ENCODE measurements at places on chromosomes 12 and 14.

GRCh38 chr12:109949089-109949488 lies 47.1 kb downstream of the GIT2 start:
- no peak for DNase-seq

- no peak for DNase-seq
These were observed 68.2 kb upstream of the IGF1 start for GRCh38 chr12:102548543-102548942.

- DNase-seq = no peak
These were observed 85.9 kb upstream of the PDE3A start for GRCh38 chr12:20282401-20282800.

- DNase-seq = peak; percentile 88
These were observed 81.7 kb downstream of the CPNE8 start for GRCh38 chr12:38823738-38824137.

- DNase-seq = no peak
These were observed 266.3 kb downstream of the GLT1D1 start for GRCh38 chr12:129119537-129119936.

DNA sequence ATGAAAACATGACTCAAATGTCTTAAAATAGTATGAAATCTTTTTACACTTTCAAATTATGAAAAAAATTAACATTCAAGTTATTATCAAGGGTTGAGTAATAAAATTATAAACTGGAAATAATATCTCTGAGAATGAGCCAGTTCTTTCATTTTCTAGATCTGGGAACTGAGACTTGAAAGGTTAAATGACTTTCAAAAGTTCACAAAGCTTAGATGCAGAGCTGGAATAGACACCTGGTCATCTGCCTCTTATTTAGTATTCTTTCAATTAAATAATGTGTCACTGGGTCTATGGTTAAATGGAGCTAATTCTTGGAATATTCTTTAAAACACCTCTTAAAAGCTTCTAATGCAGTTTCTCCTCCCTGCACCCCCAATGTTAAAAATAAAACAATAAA lies 86.6 kb downstream of the CDK17 start:
- DNase-seq = no peak

DNA sequence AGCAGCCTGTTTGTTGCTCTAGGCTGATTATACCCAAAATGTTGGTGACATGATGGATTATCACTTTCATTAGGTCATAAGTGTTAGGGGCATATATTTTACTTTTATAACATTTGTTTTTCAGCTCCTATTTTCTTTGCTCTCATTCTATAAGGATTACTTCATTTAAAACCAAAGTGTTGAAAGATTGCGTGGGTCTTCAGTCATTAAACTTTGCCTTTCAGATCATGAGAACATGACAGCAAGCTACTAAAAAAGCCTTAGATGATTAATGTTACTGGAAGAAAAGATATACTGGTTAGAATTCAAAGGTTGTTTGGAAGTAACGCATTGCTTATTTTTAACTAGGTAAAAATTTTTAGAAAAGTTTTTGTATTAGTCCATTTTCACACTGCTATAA lies 156.8 kb downstream of the ERC1 start:
- no peak for DNase-seq

DNA sequence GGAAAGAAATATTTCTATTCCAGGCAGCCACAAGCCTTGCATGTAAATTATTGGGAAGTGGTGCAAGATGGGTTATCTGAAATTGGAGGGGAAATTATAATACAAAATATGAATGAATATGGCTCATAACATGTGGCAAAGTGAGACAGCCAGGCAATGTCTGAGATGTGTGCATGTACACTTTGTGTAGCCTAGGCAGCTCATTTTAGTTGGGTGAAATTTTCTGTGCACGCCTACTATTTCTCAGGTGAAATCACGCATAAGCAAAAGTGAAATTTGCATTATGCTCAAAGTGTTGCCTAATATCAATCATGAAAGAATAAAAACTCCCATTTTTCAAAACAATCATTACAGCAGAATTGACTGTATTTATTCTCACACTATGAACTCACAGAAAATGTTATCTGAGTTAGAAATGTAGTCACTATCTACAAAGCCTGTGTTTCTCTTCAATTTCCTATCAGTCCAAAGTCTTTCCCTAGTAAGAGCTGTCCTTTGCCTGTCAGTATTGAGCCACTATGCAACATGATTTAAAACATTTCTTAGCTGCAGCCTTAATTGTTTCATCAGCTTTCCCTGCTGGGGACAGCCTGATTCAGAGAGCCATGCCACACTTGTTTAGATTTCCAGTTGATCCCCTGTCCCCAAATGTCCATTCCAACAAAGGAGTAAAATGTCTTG lies 80.7 kb downstream of the EPS8 start:
- DNase-seq = no peak

DNA sequence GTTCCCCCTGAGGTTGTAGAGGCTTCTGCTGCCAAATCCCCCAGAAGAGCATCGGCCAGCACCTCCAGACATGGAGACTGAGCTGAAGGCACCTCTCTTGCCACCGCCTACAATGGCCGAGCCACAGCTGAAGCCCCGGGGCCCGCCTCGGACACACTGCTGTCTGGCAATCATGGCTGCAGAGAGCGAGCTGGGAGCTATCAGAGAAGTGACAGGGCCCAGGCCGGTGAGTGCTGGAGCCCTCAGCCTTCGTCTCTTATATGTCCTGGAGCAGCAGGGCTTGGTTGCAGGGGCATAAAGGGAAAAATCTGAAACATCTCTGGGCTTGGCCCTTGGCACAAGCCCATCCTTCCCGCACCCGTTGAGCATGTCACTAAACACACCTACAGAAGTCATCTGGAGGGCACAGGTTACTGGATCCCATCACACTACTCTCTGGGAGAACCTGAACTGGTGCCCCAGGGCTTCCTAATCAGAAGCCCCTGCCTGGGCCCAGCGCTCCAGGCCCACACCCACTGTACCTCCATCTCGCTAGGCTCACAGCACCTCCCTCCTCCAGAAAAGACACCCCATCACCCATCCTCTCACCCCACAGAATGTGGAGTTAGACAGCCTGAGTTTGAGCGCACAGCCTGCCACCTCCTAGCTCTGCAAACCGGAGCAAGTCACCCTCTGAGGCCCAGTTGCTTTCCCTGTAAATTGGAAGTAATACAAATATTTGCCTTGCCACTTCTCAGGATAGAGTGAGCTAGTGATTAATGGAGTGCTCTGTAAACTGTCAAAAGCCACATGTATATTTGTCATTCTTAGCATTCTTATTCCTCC lies at the start of gene KRT4:
TSS of gene KRT4 (minus strand) at position 232 of the 825 bp plus-strand sequence. CDS start at position 174, 58 bp downstream.
- DNase-seq = no peak

- no peak for DNase-seq
These were observed 33.5 kb downstream of the KIF26A start for GRCh38 chr14:104171895-104172294.

DNA sequence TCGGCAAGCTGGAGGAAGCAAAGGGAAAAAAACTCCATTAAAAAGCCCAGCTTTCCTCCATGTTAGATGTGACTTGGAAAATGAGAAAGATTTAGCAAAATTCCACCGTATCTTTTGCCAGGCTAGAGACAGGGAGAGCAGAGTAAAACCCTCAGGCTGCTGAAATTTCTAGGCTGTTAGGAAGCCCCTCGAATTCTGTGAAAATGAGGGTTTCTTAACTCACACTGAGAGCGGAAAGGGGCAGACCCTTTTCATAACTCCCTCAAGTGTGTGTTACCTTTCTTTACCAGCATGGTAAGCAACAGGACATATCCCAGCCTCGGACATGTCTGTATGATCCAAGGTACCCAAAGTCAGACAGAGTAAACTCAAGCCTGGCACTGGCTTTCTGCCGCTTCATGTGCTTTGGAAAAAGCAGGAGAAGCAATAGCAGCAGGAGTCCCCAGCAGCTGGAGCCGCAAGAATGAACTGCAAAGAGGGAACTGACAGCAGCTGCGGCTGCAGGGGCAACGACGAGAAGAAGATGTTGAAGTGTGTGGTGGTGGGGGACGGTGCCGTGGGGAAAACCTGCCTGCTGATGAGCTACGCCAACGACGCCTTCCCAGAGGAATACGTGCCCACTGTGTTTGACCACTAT lies at the start of gene RHOJ:
TSS of gene RHOJ (plus strand) at position 37 of the 637 bp plus-strand sequence. CDS start at position 464, 427 bp downstream.
- DNase-seq = no peak

- no peak for DNase-seq
These were observed 80.3 kb upstream of the SSTR1 start for GRCh38 chr14:38127356-38127755.

DNA sequence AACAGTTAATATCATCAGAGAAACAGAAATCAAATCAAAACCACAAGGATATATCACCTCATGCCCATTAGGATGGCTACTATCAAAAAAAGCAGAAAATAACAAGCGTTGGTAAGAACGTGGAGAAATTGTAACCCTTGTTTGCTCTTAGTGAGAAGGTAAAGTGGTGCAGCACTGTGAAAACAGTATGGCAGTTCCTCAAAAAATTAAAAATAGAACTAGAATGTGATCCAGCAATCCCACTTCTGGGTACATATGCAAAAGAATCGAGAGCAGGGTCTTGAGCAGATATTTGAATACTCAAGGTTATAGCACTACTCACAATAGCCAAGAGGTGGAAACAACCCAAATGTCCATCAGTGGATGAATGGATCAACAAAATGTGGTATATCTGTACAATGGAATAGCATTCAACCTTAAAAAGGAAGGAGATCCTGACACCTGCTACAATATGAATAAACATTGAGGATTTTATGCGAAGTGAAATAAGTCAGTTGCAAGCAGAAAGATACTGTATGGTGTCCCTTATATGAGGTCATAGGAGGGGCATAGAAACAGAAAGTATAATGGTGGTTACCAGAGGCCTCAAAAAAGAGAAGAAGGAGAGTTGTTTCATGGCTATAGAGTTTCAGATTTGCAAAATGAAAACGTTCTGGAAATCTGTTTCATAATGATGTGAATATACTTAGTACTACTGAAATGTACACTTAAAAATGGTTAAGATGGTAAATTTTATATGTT lies 131.0 kb upstream of the EEA1 start:
- DNase-seq = no peak

DNA sequence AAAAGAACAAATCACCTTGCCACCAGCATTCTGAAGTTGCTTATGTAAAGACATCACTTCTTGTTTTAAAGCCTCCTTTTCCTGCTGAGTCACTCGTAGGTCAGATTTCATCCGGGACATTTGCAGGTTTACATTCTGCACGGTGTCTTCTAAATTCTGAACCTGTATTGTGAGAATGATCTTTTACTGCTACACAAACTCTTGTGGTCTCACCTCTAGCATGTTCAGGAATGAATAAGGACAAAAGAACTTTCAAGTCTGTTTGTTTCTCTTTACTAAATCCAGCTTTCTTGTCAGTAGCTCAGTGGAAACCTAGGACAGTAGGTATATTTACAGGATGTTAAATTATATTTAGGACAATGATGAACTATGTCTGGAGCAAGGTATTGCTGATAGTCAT lies 73.5 kb upstream of the SAV1 start:
- DNase-seq = no peak

- DNase-seq = no peak
These were observed 36.8 kb downstream of the DAAM1 start for GRCh38 chr14:59225281-59225680.

DNA sequence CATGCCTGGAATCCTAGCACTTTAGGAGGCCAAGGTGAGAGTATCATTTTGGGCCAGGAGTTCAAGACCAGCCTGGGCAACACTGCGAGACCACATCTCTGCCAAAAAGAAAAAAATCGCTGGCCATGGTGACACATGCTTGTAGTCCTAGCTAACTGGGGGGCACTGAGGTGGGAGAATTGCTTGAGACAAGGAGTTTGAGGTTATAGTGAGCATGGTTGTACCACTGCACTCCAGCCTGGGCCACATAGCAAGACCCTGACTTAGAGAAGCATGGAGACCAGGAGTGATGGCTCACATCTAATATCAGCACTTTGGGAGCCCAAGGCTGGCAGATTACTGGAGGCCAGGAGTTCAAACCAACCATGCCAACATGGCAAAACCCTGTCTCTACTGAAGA lies 9.2 kb downstream of the PTGES3 start:
- no peak for DNase-seq

DNA sequence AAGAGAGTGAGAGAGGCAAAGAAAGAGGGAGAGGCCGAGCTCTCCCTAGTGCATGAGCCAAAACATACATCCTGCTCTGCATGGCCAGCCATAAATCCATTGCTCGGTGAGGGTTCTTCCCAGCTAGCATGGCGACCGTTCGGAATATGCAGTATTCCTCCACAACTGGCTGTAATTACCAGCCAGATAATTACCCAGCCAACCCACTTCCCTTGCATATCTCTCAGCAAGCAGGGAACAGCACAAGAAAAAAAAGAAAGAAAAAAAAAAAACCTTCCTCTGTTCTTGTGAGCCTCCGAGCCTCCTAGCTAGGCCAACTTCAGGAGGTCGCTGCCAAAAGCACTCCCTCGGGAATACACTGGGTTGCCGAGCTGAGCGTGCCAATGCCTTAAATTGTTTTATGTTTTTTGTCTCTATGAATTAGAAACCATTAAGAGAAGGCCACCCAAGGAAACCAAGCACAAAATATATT lies 567.9 kb downstream of the MED13L start:
- peak; percentile 4 for DNase-seq

- DNase-seq = no peak
These were observed 822.9 kb downstream of the VRK1 start for GRCh38 chr14:97620066-97620465.

GRCh38 chr14:61466905-61467280 lies 145.5 kb downstream of the PRKCH start:
- DNase-seq = no peak

GRCh38 chr14:46651526-46652144 lies at the start of gene RPL10L:
RPL10L (minus strand) TSS chr14:46651781; CDS start chr14:46651736, 45 bp downstream.
- no peak for DNase-seq

- DNase-seq = no peak
These were observed 89.2 kb upstream of the TMEM263 start for GRCh38 chr12:106866426-106867080.

DNA sequence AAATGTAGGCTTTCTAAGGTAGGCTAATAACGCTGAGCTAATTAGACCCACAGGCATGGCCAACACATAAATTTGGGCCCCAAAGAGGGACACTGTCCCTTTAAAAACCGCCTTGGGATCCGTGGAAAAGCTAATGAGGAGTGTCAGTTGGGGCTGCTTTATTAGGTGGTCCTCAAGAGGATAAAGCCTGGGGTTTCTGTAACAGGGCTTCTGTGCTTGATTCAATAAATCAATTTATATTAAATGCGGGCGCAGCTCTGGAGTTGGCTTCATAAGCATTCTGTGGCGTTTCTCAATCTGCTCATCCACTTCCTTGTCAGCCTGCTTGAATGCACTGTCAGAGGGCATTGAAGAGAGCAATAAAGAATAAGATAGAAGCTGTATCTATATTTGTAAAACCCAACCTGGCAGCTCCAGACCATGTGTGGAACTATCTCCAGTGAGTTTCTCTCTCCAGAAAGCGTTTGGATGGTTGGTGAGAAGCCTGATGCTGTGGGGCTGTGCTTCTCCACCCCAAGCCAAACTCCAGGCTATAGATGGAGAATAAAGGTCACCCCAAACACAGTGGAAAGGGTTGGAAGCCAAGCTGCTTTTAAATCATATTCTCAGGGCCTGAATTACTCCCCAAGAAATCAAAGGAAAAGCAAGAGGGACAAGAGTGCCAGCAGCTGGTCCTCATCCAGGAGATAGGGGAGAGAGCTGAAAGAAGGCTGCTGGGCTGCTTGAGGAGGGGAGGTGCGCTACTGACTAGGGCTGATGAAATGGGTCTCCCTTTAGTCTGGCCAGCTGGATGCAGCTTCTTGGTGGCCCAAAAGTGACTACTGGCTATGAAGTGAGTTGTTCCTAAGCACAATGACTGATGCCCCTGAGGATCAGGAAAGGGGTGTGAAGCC lies 222.0 kb downstream of the PPM1H start:
- no peak for DNase-seq
